Kidney glomerular epithelial cell (primary cell): ENCODE measurements at places on chromosomes 13 and 19.

DNA sequence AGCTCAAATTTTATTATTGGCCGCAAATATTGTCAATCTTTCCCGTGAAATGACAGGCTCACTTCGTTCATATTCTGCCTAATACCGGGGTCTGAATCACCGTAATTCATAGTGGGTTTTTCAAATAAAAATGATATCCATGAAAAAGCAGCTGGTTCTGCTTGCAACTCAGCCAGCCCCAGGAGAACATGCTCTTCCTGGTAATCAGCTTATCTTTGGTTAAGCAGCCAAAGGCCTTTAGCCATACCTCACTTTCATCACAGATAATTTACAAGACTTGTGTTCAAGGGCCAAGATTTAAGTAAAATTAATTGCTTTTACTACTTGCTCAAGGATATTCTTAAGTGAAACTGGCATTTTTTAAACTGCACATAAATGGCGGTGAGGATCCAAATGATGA, 22.5 kb downstream of the RNASEH2B start:
- DNase-seq = no peak

DNA sequence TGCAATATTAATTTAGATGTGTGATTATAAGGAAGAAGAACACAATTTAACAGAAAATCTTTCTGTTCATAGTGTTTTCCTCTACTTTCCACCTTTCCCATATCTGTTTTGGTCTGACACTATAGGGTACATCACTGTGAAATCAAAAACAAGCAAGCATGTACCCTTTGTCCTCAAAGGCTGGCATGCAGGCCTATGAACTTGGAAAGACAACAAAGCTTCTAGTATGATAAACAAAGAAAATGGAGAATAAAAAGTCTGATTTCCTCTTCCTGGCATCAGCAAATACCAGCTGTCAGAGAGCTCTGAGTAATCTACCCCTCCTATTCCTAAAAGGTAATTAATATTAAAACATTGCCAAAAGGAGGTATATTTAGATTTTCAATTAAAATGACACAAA, 5.6 kb upstream of the NEK3 start:
- no peak for DNase-seq

- no peak for DNase-seq
These were observed 17.6 kb downstream of the PBX4 start for GRCh38 chr19:19600793-19601330.

GRCh38 chr13:33471204-33471603, 185.6 kb upstream of the STARD13 start:
- no peak for DNase-seq

DNA sequence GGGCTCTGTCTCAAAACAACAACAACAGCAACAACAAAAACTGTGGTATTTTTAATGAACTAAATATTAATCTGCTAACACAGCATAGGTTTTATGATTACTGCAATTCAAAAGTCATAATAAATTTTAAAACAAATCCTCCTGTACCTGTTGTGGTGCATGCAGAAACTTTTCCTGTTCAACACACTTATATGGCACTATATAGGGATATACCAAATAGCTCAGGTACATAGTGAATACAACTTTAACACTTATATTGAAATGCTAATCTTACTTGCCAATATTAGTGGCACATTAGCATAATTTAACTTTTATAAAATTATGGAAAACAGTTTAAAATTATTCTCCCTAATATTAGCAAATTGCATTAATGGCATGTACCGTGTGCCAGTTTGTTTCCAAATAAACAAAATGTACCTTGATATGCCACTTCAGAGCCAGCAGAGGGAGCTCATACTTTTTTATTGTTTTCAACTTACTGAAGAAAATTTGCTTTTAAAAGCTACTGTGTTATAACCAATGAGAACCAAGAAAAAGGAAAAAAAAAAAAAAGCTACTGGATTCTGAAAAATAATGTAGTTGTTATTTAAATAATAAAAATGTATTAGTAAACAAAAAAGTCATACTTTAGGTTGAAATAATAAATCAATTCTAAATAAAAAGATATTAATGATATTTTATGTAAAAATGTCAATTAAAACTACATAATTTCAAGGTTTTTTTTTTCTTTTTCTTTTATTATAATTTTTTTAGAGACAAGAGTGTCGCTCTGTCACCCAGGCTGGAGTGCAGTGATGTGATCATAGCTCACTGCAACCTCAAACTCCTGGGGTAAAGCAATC, 18.0 kb upstream of the RBM26 start:
- peak; percentile 46 for DNase-seq

DNA sequence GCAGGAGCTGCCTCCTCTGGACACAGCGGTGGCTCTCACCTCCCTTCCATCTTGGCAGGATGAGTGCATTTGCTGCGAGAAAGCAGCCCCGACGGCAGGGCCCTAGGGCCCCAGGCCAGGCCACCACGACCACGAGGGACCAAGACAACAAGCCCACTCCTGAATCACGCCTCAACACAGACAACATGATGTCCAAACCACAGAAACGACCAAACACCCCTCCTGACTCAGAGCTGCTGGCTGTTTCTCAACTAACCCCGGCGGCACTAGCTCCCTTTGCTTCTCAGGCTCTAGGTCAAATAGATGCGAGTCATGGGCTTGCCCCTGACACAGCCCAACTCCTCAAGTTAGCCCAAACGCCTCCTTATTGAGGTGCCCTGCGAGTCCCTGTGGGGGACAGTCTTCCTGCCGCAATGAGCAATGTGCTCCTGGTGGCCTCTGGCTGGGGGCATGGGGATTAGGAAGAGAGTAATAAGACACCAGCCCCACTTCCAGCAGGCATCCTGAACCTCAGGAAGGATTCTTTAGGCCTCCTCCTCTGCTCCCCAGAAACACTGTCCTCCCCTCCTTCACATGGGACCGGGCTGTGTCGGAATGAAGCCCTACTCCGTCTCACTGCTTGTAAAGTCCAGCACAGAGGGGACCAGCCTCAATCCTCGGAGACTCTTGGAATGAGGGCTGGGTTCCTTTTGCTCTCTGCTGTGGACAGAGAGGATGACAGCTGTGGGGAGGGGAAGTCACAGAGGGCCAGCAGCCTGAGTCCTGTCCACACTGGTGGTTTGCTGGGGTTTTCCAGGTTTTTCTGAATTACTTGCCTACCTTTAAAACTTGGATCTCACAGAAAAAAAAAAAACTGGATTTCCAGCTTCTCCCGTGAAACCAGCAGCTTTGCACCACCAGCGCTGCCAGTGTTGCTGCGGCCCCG, 6.9 kb upstream of the ATF5 start:
- DNase-seq = peak; percentile 28

DNA sequence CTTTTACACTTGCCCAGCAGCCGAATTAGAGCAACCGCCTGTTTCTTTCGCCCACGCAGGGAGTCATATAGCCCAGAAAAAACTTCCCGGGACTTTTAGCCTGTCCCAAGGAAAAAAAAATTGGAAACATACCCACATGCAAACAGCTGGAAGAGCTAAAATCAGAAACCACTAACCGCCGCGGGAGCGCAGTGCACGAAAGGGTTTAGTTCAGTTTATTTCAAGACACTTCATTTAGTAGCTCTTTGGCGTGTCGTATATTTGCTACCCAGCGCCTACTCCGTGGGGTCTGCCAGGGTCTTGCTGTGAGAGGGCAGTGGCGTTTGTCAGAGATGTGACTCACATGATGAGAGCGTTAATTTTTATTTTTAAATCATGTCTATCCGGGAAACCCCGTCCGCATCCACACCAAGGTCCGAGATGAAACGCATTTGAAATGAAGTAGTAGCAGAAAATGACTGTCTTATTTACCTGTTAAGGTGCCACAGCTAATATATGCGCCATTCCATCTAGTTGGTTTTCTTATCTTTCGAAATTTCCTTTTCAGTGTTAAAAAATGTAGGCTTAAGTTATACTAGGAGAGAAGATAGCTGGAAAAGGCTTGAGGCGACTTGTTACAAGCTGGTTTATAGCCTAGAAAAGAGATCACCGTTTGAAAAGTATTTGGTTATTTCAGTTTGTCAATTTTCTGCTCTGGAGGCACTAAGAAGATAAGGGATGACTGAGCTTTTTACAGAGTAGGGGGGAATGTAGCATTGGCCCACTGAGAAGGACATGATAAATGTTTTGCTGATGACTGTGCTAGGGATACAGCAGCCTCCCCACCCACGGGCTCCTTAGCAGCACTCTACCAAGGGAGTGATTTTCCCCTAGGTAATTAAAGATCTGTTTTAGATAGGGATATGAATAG, 1.7 kb downstream of the KLF5 start:
- DNase-seq = peak; percentile 56

GRCh38 chr19:47456721-47457474, 14.8 kb downstream of the SLC8A2 start:
- no peak for DNase-seq

DNA sequence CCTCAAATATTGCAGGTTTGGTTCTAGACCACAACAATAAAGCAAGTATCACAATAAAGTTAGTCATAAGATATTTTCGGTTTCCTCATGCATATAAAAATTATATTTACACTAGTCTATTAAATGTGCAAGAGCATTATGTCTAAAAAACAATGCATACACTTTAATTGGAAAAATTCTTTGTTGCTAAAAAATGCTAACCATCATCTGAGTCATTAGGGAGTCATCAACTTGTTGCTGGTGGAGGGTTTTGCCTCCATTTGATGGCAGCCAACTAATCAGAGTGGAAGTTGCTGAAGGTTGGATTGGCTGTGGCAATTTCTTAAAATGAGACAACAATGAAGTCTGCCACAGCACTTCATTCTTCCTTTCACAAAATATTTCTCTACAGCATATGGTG, 422.3 kb upstream of the GPC6 start:
- DNase-seq = peak; percentile 8

GRCh38 chr19:53002479-53002878, 11.2 kb upstream of the ERVV-1 start:
- DNase-seq = no peak

DNA sequence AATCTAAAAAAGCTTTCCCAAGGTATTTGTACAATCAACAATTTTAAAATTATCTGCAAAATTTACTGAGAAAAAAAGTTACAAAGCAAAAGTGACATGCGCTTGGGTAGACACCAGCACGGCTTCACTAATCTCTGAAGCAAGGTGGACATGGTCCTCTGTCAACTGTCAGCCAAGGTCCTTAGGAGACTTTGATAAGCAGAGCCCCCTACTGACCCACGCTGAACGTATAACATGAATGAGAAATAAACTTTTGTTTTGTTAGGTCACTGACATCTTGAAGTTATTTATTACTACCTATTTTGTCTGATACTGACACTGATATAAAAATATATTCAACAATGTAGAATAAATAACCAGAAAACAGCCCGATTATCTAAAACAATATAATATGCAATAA, 100.7 kb upstream of the OBI1 start:
- DNase-seq = no peak

DNA sequence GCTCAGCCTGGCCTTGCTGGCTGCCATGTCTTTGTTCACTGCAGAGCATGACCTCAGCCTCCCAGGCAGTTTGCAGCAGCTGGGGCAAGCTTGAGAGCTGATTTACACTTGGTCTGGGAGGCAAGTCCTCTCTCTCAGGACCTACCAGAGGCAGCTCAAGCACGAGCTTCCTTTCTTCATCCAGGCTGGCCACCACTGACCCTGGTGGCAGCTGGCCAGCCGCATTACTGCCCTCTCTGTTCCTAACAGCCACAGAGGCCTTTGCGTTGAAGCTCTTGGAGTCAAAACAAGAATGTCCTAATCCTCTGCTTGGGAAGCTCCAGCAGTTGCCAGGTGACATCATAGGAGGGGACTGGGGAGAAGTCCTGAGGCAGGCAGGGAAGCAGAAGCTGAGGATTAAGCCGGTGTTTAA, 85.7 kb downstream of the NUFIP1 start:
- DNase-seq = no peak

- DNase-seq = peak; percentile 87
These were observed 26.5 kb upstream of the HOMER3 start for GRCh38 chr19:18967358-18968146.

DNA sequence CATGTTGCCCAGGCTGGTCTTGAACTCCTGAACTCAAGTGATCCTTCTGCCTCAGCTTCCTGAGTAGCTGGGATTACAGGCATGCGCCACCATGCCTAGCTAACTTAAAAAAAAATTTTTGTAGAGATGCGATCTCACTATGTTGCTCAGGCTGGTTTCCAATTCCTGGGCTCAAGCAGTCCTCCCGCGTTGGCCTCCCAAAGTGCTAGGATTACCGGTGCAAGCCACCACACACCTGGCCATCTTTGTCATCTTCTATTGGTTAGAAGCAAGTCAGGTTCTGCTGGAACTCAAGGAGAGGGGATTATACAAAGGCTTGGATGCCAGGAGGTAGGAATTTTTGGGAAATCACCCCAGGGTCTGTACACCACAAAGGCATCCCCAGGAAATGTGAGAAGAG, 25.2 kb downstream of the TNFSF14 start:
- DNase-seq = no peak

GRCh38 chr13:39870197-39870747, 214.8 kb downstream of the COG6 start:
- DNase-seq = no peak

DNA sequence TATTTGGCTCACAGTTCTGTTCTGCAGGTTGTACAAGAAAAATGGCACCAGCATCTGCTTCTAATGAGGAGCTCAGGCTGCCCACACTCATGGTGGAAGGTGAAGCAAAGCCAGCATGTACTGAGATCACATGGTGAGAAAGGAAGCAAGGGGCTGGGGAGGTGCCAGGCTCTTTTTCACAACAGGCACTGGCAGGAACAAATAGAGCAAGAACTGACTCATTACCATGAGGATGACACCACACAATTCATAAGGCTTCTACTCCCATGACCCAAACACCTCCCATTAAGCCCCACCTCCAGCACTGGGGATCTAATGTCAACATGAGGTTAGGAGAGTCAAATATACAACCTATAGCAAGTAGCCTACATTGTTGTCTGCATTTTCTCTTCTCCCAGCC, 522.6 kb downstream of the RFC3 start:
- DNase-seq = peak; percentile 56

DNA sequence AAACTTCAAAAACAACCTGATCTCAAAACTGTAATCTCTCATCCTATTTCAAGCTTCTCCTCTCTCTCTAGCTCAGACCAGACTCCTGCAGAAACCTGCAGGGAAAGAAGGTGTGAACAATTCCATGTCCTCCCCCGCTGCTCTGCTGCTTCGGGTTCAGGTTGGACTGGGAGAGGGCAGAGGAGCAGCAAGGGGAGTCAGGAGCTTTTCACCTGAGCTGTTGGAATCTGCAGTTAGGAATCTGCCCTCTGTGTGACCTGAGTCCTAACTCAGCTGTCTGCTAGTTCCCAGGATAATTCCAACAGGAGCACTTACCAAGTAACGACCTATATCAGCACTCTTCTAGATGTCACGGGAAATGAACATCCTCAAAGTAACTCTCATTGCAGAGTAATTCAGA, 118.3 kb downstream of the DNAJC15 start:
- DNase-seq = no peak

- no peak for DNase-seq
These were observed 11.6 kb upstream of the DCLK1 start for GRCh38 chr13:36142735-36143134.

GRCh38 chr13:44439452-44440024, 65.9 kb downstream of the SERP2 start:
- no peak for DNase-seq
